ENCODE measurements at places on chromosomes 2 and 18. TPM values are rescaled to one million over a fixed set of nuclear protein-coding genes. Genes with fewer than 3 reads are reported as not detected.

AQP12A gene
- not detected for total RNA-seq

VWA3B gene
- not detected for total RNA-seq

ANTXR1 gene
- total RNA-seq: 31.5 TPM

APLF gene
- total RNA-seq: 6.8 TPM

CLK1 gene
- 175 TPM for total RNA-seq

CD8B gene
- total RNA-seq: not detected

AP1S3 gene
- 16.8 TPM for total RNA-seq

COPS7B gene
- total RNA-seq: 22.2 TPM

GKN2 gene
- not detected for total RNA-seq

MORN2 gene
- total RNA-seq: 25.3 TPM

SH2D6 gene
- not detected for total RNA-seq

ALPI gene
- total RNA-seq: not detected

ID2 gene
- total RNA-seq: 207 TPM

PDCD1 gene
- total RNA-seq: not detected
